ENCODE measurements at places on chromosomes 7 and 10.

DNA sequence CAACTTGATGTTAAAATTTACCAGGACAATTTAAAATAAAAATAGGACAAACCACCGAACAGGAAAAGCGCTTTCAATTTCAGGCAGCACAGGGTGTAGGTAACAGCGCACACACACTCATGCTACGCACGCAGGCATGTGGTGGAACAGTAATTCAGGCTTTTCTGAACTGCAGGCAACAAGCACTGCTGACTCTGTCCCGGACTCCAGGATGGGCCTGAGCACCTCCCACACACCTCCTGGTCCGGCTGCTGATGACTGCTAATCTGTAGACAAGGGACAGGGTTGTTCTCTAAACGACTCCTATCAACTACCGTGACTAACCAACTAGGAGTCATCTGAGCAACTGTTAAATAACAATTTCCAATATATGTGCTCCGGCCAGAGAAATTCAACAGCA, 192.6 kb upstream of the FRMD4A start:
- no peak for DNase-seq

DNA sequence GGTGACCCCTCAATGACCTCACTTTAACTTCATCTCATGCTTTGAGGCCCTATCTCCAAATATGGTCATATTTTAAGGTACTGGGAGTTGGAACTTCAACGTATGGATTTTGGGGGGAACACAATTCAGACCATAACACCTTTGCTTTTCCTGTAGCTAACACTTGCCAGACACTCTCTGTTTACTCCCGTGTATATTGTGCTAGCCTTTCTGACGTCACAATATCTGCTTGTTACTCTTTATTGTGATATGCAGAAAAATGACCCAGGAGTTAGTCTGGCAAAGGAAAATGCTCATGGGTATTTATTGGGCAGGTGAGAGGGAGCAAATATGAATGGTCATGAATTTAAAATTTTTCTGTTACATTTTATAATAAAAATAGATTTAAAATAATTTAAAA, 45.7 kb upstream of the KCND2 start:
- DNase-seq = no peak

- no peak for DNase-seq
These were observed 12.6 kb downstream of the NT5C2 start for GRCh38 chr10:103180491-103180890.

DNA sequence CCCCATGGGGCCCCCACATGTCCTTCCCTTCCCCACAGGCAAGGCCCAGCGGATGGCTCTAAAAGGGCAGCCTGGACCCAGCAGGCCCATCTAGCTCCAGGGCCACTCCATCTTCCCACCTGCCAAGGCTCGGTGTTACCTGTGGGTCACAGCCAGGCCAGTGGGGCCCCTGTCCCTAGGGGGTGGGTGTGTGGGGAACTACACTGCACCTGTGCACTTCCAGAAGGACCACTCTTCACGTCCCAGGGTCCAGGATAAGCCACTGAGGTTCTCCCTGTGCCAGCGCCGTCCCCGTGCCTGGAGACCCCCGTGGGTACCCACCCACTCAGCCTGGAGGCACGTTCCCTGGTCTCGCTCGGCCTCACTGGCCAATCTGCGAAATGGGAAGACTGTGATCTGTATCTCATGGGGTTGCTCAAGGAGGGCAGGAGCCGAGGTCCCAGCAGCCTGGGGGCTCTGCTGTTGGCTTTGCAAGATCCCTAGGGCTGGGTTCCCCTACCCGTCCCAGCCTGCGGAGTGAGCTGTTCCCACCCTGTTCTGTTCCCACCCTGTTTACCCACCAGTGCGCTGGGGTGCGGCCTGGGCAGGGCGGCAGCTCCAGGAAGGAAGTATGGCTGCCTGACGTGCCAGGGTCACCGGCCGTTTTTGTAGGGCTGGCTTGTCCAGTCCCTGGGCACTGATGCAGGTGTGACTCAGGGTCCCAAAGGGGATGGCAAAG, 4.6 kb downstream of the PWWP2B start:
- DNase-seq = no peak

DNA sequence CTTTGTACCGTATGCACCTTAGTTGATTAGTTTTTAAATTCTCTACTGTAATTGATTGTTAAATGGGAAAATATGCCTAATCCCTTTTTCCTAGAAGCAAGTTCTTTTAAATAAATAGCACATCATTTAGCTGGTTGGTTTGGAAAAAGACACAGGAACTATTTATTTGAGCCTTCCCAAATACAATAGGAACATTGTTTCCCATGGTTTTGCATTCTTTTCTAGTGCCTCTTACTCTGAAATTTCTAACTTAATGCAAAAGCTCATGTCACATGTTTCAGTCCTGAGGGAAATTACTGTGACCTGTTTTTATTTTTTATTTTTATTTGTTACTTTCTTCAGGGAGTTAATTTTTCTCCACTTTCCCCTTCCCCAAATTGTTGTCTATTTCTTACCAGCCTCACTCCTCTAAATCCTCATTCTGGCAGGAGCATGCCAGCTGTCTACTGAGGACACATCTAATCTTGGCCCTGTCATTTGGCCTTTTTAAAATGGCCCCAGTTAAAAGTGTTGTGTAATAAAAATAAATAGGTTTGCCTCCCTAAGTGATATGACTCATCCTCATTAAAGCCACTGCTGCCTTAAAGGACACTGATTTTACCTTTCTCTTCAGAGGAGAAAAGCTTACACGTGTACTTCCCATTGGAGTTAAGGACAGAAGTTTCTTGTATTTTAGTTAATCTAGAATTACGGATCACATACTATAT, 94.5 kb downstream of the PPP1R3A start:
- no peak for DNase-seq

- no peak for DNase-seq
These were observed 7.6 kb downstream of the ZRANB1 start for GRCh38 chr10:124949543-124949942.

DNA sequence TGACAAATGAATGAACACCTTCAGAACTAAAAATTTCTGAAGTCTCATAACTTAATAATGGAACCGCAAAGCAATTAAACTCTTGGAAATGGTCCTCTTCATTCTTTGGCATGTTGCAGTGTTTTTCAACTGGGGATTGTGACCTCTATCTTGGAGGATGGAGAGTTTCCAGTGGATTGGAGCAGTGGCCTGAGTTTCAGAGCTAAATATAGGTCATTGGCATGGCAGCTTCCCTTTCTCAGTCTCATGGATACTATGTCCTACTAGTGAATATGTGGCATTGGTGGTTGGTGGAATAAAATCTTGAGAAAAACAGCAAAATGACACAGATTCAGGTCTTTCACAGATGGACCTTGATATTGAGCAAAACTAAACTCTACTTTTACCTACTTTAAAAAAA, 24.1 kb upstream of the EPC1 start:
- DNase-seq = no peak
